ENCODE measurements at places on chromosomes 4 and X.

DNA sequence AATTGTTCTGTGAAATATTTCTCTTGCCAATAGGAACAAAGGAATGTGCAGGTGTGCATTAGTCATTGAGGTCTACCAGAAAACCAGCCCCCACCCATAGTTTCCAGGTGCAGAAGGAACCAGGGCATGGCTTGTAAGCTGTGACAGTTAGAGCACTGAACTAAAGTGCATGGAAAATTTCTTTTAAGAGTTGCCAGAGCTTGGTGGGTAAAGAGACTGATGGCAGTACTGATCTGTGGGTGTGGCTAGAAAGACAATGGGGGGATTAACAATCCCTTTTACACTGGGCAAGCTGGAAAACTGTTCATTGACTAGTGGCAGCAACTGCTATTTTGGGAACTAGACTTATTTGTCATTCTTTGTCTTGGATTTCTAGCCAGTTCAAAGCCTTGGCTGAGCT lies 326.9 kb downstream of the PCDH19 start:
- no peak for DNase-seq

DNA sequence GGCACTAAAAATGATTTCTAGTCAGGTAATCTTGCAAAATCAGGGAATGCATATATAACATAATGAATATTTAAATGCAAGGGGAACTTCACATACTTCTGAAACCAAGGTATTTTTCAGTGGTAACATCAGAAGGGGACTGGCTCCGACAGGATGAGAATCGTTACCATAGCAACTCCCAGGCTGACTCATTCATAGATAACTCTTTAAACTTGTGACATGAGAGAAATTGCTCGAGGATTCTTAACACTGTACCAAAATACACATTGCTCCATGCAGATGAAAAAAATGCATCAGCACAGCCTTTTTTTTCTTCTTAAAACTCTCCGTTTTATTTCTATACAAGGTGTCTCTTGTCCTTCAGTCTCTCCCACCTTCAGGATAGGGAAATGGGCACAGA lies 114.3 kb downstream of the GABRB1 start:
- peak; percentile 5 for DNase-seq

GRCh38 chr4:10605746-10606482 lies 78.7 kb downstream of the CLNK start:
- no peak for DNase-seq

DNA sequence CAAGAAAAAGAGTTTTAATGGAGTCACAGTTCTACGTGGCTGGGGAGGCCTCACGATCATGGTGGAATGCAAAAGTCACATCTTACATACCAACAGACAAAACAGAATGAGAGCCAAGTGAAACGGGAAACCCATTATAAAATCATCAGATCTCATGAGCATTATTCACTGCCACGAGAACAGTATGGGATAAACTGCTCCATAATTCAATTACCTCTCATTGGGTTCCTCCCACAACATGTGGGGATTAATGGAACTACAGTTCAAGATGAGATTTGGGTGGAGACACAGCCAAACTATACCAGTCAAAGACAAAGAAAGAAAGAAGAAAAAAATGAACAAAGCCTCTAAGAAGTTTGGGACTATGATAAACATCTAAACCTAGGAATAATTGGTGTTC lies 158.9 kb downstream of the GC start:
- no peak for DNase-seq

DNA sequence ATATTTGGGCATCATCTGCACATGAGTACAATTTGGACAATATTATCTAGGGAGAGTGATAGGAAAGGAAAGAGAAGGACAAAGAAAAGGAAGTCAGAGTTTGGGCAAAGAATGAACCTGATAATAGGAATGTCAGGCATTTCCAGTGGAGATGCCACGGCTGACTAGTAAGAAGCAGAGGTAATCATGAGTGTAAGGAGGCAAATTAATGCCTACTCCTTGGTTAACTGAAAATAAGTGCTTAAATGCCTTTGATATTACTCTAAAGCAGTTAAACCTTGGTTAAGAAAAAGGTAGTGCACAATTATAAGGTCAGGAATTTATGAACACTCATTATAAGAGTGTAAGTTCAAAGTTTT lies 99.2 kb upstream of the DDIT4L start:
- no peak for DNase-seq

DNA sequence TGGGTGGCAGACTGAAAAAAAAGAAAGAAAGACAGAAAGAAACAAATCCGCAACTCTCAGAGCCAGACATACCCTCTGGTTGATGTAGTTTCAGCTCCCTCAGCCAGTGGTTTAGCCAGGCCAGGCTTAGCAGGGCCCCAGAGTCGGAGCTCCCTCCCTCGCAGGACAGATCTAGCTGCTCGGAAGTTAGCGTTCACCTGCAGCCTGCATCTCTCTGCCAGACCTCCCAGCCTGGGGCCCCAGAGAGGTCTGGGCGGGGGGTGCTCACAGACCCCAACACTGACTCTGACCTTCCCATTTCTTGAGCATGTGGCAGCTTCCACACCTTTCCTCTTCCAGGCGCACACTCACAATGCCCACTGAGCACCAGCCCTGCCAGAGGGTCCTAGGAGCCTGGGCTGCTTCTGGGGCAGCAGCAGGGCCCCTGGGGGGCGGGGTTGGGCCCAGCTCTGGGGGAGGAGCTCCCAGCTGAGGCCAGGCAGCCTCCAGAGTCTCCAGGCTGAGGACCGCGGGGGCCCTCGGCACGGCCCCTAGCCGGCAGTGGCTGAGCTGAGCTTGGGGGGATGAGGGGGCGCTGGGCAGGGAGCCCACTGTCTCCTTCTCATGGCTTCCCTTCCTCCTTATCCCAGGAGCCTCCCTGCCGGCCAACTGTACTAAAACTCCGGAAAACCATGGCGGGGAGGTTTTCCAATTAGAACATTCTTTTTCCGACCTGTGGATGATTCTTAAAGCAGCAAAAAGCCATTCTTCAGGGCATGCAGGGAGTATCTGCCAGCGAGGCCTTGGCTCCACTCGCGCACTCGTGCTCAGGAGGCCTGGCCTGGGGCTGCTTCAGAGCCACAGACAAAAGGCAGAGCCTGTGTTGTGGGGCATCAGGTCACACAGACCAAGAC lies 4.6 kb upstream of the ZNF185 start:
- no peak for DNase-seq

GRCh38 chr4:147482281-147482680 lies 1.4 kb downstream of the EDNRA start:
- no peak for DNase-seq

- no peak for DNase-seq
Measured at GRCh38 chr4:1171311-1172227, 814 bp downstream of the SPON2 start.
